ENCODE measurements at places on chromosomes 6 and 20.

- peak; percentile 77 for DNase-seq
These were observed 17.3 kb downstream of the GABRR2 start for GRCh38 chr6:89297695-89298351.

GRCh38 chr6:11094411-11094851, 797 bp downstream of the SMIM13 start:
- DNase-seq: no peak

DNA sequence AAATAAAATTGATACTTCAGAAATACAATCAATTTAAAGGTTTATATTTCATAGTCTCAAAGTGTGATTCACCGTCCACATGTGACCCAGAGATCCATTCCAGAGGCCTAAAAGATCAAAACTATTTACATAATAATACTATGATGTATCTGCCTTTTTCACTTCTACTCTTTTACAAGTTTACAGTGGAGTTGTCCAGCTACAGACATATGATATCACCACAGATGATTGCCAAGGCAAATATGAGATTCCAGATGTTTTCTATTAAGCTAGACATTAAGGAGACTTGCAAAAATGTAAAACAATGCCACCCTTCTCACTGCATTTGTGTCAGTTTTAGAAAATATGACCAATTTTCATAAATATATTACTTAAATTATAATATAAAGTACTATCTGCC, 443.7 kb downstream of the GJA1 start:
- no peak for DNase-seq

DNA sequence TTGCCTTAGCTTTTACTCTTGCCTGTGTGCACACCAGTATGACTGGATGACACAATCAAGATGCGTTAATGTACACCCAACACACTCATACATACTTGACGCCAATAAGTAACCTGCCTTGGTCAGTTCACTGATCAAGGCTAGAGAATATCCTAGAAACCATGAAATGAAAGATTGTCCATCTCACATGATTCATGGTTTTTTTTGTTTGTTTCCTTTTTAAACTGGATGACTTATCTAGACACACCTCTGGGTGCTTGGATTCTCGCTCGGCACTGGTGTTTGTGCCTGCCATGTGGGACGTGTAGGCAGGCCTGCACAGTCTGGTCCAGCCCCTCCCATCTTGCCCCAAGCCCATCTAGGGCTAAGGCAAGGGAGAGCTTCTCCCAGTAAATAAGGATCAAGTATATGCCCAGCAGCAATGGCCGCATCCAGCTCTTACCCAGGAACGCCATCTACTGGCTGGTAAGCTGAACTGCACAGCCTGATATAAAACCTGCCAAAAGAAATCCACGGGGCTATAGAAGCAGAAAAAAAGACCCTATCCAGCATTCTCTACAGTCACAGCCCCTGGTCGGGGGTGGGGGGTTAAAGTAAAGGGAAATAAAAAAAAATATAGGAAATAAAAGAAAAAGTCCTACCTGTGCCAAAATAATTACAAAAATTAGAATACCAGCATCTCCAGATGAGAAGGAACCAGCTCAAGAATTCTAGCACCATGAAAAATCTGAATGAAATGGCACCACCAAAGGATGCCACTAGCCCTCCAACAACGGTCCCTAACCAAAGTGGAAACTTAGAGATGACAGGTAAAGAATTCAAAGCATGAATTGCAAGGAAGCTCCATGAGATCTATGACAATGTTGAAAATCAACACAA, 73.3 kb downstream of the OTOR start:
- peak; percentile 19 for DNase-seq

All from GM06990 (cell line).